Germinal center (tissue), 1 donor: ENCODE measurements at places on chromosomes 2 and 18.

- no peak for DNase-seq
These were observed 176.9 kb downstream of the ASB1 start for GRCh38 chr2:238603596-238603995.

DNA sequence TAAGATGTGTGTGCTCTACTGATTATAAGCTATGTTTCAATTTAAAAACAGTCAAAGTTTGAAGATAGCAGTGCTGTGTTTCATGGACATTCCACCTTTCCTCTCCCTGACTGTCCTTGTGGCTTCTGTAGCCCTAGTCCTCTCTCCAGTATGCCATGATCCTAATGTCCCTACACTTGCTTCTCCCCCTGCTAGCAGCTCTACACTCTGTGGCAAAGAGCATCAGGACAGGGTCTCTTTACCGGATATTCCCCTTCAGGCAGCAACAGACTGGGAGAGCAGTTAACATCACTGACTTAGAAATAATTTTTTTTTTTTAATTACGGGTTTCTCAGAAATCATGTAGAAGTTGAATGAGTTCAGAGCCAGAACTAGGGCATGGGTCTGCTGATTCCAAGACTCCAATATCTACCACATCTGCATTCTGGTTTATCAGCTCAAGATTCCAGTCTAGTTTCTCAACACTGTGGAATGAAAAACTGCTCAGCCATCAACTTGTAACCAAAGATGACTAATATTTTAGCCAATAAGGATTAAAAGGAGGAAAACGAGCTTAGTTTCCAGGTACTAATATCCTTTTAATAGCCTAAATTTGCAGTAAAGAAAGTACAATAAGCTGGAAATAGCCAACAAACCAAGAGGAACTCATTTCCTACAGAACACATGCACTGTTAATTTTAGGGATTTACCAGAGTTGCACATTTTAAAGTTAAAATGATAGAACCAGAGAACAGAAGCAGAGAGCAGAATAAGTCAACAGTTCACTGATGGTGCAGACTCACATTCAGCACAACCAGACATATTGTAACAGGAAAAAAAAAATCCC is 45.2 kb downstream of the TMEM131 start:
- no peak for DNase-seq

DNA sequence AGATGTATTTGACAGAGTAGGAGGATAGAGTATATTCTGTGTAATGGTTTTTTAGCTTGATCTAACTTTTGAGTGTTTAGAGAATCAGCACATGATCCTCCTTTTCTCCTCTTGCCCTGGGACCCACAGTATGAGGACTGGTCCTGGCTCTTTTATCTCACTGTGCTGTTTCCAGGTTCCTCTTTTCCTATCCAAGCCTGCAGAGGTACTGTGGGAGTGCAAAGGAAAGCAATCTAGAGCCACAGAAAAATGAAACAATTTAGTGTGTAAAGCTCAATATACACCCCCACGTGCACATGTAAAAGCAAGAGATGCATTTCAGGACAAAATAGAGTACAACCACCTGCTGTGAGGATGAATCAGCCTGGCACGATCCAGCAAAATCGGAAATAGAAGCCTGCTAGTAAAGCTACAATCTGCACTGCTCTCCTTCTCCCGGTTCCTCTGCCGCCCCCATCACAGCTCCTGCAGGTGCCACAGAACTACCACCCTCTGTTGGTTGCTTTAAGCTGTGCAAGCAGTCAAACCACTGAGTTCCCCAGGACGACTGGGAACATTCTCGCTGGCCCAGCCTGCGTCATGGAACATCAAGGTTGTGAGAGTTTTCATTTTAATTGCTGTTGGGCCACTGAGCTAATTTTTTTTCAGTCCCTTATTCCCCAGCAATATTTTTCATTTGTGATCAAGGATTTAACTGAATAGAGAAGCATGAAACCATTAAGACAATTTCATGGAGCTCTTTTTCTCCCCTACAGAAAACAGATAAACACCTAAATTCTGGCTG is 47.8 kb upstream of the MAPRE3 start:
- peak; percentile 68 for DNase-seq

- no peak for DNase-seq
These were observed 48.6 kb upstream of the GPR17 start for GRCh38 chr2:127597046-127597983.

DNA sequence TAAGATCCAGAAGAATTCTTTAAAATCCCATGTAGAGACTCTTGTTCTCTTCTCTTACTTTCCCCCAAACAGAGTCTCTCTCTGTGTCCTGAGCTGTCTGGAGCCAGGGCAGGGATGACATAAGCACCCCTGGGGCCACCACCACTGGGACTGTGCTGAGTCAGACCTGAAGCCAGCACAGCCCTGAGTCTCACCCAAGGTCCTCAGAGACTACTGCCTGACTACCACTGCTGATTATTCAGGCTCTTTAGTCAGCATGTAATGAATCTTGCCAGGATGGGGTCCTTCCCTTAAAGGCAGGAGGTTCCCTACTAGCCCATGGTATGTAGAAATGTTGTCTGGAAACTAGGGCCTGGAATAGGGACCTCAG is 34.9 kb upstream of the DYNC1I2 start:
- no peak for DNase-seq

DNA sequence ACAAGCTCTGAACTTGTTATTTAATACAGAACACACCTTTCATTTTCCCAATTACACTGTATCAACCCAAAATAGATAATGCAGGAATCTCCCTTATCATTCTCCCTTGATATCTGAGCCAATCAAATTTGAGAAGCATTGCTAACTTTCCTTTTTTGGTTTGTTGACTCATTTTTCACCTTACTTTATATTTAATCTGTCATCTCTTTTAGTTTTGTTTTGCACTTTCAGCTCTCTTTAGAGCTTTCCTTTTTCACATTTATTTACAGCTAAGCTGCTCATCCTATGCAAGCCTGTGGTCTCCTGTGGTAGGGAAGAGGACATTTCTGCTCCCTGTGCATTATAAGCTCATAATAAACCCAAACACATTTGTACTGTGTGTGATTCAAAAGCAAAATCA is 50.1 kb downstream of the ITGAV start:
- DNase-seq = no peak

- no peak for DNase-seq
These were observed 116.0 kb upstream of the CCDC195 start for GRCh38 chr2:224832207-224832606.

- DNase-seq = no peak
These were observed 87.3 kb upstream of the NCKAP5 start for GRCh38 chr2:133655610-133656009.

GRCh38 chr18:76973520-76974266 is 151.3 kb downstream of the ZNF236 start:
- DNase-seq = no peak

GRCh38 chr18:62512532-62512931 is 10.3 kb upstream of the ZCCHC2 start:
- no peak for DNase-seq

- peak; percentile 33 for DNase-seq
These were observed 13.2 kb downstream of the PRELID3A start for GRCh38 chr18:12420821-12421421.

DNA sequence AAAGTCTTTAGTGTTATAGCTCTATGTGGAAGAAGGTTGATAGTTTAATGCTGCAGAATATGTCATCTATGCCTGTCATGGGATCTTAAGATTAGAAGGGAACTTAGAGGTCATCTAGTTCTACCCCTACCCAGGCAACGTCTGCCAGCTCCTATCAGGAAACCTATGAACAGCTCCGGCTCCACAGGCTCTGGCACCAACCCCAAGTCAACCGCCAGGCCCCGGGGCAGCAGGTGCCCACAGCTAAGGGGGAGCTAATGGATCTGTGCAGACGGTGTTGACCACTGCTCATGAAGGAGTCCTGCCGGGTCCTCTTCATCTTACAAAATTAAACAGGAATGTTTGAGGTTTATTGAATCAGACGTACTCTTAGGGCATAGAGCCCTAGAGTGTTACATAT is 440.8 kb upstream of the KLHL29 start:
- no peak for DNase-seq

- DNase-seq = no peak
These were observed 96.7 kb downstream of the PXDN start for GRCh38 chr2:1647417-1648240.

- peak; percentile 18 for DNase-seq
These were observed 24.3 kb downstream of the TRAPPC12 start for GRCh38 chr2:3403587-3404334.

DNA sequence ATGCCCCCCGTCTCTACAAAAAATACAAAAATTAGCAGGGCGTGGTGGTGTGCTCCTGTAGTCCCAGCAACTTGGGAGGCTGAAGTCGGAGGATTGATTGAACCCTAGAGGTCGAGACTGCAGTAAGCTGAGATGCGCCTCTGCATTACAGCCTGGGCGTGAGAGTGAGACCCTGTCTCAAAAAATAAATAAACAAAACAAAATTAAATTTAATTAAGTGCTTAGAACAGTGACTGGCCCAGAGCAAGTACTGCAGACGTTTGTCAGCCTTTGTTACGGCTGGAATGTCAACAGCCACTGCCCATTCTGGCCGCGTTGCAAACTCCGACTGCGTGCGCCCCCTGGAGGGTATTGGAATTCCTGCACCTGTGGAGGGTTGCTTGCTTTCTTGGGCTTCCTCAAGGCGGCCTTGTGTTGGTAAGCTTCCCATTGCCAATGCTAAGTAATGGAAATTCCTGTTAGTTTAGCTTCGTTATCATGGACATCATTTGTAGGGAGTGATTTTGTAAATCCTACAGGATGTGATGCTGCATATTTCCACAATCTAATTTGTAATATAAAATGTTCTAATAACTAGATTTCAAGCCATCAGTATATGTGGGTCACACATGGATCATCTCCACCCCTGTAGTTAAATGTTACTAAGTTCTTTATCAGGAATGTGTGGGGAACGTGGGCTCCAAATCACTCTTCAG is 15.9 kb upstream of the ATP6V1B1 start:
- DNase-seq = peak; percentile 68

DNA sequence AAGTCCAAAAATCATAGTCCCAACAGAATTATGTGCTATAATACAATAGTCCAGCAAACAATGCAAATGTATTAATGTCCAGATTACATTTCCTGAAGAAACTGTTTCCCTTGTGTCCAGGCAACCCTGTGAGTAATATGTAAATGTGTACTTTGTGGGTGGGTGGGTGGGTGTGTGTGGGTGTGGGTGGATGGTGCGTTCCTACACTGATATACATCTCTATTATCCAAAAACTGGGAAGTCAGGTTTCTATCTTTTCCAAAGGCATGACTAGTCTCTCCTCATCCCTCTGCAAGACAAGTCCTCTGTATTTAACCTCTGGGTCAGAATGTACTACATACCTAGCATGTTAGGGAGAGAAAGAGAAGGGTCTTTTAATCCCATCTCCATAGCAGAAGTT is 71.6 kb downstream of the LNPK start:
- no peak for DNase-seq

DNA sequence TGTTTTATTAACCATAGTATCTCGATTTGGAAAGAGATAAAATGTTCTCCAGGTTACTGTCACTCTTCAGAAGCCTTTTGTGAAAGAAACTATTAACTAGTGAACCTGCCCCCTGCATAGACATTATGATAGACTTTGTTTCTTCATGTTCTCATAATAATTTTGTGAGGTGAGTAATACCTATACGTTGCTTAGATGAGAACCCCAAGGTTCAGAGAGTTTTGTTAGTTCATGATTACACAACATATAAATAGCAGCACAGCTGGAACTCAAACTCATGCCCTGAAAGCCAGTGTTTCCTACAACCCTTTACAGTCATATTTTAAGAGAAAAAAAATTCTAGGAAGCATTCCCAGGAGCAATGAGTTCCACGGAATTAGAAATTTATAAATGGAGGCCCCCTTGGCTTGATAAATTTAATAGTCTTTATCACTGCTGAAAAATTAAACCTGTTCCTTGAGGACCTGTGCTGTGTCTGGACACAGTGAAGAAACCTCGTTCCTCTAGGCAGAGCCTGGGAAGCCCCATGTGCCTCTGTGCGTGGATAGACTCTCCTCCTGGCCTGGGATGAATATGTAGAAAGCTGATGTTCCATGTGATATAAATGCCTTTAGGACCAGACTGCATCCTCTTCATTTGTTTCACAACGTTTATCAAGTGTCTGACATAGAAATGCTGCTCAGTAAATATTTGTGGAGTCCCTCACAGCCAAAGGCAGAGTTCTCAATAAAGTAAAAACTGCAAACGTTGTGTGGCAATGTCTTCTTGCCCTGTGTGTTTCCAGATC is 1257.0 kb upstream of the GYPC start:
- DNase-seq = no peak

DNA sequence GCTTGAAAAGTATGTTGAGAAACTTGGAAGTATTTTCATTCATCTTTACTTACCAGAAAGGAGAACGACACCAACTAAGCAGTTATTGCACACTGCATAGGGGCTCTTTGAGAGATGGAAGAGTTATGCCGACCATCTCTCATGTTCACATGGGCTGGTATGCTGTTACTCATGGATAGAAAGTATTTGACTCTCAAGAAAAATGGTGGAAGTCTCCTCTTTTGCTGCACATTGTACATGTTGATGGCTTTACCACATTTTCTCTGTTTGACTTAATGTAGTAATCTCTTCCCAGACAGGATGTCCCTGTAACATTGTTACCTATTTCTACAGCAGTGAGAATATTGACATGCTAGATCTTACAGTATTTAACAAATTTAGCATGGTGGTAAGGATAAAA is 23.2 kb downstream of the CAB39 start:
- no peak for DNase-seq

GRCh38 chr18:657311-658000 is at the start of gene TYMS:
Gene TYMS, plus strand, starts transcription at chr18:657653. Its CDS starts 90 bp downstream, at chr18:657743.
- DNase-seq = peak; percentile 61

GRCh38 chr18:56804395-56804794 is 153.2 kb downstream of the WDR7 start:
- DNase-seq = no peak

GRCh38 chr18:70249118-70249517 is 39.7 kb upstream of the SOCS6 start:
- DNase-seq = no peak

- peak; percentile 42 for DNase-seq
These were observed 64.1 kb downstream of the PTPN4 start for GRCh38 chr2:119823734-119824334.

DNA sequence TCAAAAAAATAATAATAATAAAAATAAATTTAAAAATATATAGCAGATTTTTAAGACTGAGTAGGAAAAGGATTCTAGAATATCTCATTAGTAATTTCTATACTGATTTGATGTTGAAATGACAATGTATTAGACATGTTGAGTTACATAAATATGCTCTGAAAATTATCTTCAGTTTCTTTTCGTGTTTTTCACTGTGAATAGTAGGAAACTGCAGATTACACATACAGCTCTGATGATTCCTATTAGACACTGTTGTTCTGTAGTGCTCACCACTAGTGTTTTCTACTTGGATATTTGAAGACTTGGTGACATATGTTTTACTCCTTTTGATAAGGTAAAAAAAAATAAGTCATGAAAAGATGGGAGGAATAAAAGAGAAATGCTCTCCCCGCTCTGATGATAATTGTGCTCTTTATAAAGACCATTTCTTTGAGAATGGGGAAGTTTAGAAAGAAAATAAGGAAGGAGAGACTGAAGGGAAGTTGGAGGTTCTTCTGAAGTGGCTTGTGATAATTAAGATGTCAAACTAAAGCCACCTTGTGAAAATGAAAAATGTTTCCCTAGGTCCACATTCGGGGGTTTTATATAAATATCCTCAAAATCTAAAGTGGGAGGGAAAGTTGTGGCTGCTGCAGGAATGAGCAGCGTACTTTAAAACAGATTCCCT is 52.9 kb downstream of the SLC9A2 start:
- no peak for DNase-seq

- DNase-seq = peak; percentile 44
These were observed 208.4 kb downstream of the RAD51AP2 start for GRCh38 chr2:17309741-17310339.
